ENCODE measurements at places on chromosomes 11 and 22.
A peak's percentile ranks its signal among the peaks of the same experiment; 100 is the strongest.

- DNase-seq: no peak
Observed at GRCh38 chr11:11313426-11313825, 39.6 kb downstream of the CSNK2A3 start.

DNA sequence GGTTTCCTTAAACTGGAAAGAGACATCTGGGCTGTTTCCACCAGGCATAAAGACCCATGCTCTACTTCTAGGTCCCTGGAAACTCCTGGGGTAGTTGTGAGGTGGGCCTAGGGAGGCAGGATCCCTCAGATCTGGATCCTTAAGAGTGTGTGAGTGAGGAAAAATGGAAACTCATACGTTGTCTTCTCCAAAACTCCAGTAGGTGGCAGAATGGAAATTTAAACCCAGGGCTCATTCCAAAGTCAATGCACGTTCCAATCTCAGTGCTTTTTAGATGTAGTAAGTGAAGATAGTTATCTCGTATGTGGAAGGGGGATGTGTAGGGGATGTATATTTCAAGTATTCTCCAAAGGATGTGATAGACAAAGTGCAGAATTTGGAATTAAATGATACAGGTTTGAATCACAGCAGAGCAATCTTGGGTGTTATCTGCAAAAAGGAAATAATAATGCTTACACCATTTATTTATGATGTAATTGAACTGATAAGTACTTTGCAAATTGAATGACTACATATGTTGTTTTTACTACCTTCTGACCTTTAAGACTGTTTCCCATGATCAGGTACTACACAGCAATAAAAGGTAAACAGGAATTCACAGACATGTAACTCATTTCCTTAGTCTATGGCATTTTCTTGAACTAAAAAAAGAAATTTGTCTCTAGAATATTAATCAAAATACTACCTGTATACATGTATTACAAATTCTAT lies 13.1 kb upstream of the MMP1 start:
- DNase-seq: peak; percentile 57

DNA sequence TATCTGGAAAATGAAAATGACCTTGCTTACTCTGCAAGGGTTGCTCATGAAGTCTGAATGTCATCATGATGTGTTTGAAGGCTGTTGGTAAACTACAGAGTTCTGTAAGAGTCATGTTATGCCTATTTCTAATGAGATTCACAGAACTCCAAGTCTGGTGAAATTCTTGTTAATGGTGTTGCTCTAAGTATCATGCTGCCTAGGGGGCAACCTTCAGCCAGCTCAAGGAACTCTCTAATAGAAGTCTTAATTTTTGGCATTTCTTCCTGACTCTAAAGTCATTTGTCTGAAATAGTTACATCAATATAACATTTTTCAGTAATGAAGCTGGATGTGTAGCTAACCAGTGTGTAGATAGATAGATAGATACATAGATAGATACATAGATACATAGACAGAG lies 302.8 kb downstream of the FAT3 start:
- DNase-seq: no peak

DNA sequence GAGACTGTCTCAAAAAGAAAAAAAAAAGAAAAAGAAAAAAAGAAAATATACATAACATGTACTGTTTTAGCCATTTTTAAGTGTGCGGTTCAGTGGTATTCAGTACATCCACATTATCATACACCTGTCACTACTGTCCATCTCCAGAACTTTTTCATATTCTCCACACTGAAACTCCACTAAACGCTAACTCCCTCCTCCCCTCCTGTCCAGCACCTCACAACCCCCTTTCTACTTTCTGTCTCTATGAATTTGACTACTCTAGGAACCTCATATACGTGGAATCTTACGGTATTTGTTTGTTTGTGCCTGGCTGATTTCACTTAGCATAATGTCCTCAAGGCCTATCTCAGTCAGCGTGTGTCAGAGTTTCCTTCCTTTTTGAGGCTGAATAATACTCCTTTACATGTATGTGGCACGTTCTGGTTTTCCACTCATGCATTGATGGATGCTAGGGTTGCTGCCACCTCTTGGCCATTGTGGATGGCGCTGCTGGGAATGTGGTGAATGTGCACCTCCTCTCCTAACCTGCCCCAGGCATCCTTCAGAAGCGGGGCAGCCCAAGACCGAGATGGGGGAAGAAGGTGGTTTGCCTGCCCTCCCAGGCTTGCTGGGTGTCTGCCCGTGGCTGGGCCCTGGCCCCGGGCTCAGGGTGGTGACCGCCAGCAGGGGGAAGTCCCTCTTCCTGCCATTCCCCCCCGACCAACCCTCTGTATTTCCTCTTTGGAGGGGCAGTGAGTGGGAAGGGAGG lies 60.5 kb downstream of the BCR start:
- DNase-seq: peak; percentile 61

DNA sequence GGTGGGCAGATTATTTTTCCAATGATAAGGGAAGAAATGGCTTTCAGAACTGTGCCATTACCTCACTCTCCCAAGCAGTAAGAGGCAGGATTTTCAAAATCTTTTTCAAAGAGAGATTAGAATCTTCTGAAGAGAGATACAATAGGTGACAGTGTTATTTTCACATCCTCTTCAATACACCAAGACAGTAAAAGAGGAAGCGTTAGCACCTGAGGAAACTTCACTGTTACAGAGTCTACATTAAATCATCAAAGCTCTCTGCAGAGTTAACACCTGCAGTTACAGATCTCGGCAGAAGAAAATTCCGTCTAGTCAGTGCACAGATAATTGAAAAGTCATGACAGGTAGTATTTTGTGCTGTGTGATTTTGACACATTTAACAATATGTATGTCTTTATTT lies 144.9 kb downstream of the PGR start:
- peak; percentile 46 for DNase-seq

DNA sequence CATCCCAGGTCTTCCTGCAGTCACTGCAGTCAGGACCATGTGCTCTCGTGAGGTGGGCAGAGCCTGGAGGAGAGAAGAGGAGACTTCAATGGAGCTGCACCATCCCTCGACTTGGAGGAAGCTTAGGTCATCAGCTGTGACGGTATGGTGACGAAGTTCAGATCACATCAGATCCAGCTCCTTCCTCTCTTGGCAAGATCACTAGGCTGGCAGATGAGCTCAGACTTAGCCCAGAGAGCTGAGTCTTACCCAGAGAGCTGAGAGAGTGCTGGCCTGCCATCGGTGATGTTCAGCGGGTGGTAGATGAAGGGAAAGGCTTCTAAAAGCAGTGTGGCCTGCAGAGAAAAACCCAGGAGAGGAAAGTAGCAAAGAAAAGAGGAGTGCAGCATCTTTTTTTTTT lies 1.8 kb upstream of the SLC15A3 start:
- DNase-seq: no peak

GRCh38 chr11:75155570-75156422 lies 4.9 kb downstream of the SLCO2B1 start:
- DNase-seq: no peak

- DNase-seq: no peak
Observed at GRCh38 chr22:17083811-17084441, 874 bp upstream of the IL17RA start.

GRCh38 chr22:28915969-28916368 lies 32.6 kb downstream of the ZNRF3 start:
- DNase-seq: no peak

DNA sequence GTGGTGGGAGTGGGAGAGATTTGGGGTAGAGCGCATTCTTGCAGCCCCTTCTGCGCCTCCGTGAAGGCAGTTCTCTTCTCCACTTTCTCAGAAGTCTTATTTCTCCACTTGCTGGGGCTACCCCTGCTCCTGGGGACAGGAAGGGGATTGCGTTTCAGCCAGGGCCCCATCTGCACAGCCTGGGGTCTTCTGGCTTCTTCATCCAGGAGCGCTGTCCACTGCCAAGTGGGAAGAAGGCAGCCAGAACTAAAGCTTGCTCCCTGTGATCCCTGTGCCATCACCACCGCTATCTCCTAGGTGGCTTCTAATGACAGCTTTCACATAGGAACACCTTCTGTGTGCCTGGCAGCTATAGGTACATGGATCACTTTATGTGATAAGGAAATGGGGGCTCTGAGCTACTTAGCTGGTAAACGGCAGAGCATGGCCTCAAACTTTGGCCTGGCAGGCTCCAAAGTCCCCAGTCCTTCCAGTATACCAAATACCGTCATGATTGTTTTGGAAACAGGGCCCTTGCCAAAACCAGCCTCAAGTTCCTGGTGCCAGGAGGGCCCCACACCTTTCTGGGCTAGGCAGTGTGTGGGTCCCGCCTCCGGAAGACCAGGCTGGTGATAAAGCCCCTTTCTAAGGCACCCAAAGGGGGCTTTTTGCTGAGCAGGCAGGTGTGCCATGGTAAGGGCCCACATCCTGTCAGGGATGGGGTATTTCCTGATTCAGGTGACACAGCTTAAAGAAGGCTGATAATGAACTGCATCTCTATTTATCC lies 60.4 kb upstream of the PAX6 start:
- peak; percentile 34 for DNase-seq

GRCh38 chr11:3882655-3883054 lies 27.2 kb downstream of the STIM1 start:
- DNase-seq: no peak

- DNase-seq: no peak
Observed at GRCh38 chr22:42700355-42700754, 20.3 kb downstream of the A4GALT start.

DNA sequence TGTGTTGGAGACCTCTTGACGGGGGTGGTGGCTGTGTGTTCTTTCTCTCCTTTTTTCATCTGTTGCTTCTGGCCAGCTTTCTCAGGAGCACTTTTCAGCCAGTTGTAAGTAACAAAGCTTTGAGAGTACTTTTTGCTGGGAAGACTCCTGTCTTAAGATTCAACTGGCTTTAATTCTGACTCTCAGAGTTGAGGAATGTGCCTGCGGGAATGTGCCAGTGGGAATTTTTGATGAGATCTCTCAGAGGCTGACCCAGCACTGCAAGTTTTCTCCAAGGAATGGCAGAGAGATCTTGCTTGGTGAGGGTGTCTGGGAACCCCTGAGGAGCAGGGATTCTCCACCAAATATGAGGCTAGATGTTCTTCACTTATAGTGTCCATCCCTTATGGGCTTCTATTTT lies 91.6 kb upstream of the OR9Q1 start:
- DNase-seq: no peak

DNA sequence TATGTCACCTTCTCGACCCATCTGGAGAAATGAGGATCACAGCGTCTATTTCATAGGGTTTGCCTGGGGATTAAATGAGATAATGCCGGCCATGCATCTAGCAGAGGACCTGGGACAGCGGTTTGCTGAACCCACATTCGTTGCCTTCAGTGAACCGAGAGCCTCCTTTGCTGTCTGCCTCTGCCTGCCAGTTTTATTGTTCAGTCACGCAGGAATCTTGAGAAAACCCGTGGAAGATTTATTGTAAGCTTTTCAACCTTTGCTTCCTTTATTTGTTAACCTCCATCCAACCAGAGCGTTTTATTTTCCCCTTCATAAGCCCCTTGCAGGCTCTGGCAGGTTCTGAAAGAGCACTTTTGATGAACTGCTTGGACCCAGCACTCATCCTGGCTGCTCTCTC lies 202.3 kb upstream of the SYN3 start:
- DNase-seq: no peak

- no peak for DNase-seq
Observed at GRCh38 chr22:42321908-42322561, 51.6 kb upstream of the TCF20 start.

DNA sequence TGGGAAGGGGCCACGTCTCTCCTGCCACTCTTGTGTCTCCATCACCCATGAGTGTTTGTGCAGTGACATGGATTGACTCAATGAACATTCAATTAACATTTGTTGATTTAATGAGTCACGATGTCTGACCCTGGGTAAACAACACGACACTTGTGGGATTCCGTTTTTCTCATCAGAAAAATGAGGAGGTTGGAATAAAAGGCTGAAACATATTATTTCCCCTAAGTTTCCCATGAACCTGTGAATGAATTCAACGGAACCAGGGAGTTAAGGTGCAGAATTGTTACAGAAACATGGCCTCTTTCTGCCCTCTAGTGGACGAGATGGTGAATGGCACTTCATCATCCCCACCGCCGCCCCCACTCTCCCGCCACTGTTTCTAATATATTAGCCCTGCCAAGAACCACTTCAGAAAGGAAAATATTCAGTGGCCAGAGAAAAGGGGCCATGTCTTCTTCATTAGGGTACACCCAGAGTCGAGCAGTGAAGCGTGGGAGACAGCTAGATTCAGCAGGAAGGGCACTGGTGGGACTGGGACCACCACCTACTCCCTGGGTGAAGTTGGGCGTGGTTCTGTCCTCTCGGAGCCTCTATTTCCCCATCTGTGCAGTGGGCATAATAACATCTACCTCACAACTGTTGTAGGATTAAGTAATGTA lies 46.3 kb upstream of the SYT13 start:
- DNase-seq: peak; percentile 73

DNA sequence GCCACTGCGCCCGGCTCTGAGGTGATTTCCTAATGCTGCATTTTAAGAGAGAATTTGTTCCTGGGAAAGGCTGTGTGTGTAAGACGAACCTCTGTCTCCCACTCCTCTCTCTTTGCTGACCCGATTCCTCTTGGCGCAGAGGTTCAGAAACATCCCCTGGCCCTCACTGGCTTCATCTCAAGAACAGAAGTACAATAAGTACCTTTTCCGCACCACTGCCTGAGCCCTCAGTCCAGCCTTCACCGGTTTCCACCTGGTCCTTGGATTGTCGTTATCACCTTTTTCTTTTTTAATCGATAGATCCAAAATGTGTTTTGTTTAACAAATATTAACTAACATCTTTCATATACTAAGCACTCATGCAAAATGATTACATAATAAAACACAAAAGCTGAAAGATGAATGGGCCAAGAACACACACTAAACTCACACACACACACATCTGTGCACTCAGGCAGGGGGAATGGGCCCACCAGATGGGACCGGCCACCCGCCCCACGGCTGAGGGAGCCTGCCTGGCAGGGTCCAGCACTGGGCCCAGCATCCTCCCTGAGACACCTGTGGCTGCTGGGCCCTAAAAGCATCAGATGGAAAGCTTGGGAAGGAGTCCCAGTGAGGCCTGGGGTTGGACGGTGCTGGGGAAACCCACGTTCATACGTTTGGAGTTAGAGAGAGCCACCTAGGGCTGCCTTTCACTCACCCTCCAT lies 50.4 kb upstream of the A4GALT start:
- peak; percentile 27 for DNase-seq

Data from Karpas-422 (cell line).